ENCODE measurements at places on chromosomes 3 and 15.

DNA sequence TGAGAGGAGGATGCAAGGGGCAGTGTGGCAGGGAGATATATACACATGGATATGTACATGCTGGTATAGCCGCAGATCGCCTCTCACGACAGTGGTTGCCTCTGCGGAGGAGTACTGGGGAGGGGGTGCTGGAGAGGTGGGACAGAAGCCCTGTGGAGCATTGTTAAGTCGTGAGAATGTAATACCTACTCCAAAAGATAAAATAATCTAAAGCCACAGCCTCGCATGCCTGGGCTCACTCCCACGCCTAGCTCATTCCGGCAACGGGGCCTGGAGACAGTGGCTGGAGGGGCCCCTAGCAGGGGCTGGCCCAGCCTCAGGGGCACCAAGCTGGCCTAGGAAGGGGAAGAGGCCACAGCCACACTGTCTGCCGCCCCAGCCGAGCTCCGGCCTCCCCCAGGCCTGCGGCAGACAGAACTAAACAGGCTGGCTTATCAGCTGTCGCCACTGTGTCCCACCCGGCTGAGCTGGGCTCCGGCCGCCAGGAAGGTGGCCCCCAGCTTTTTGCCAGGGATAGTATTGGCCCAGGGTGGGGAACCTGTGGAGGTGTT is 65.1 kb upstream of the LCTL start:
- DNase-seq, result peak; percentile 70

DNA sequence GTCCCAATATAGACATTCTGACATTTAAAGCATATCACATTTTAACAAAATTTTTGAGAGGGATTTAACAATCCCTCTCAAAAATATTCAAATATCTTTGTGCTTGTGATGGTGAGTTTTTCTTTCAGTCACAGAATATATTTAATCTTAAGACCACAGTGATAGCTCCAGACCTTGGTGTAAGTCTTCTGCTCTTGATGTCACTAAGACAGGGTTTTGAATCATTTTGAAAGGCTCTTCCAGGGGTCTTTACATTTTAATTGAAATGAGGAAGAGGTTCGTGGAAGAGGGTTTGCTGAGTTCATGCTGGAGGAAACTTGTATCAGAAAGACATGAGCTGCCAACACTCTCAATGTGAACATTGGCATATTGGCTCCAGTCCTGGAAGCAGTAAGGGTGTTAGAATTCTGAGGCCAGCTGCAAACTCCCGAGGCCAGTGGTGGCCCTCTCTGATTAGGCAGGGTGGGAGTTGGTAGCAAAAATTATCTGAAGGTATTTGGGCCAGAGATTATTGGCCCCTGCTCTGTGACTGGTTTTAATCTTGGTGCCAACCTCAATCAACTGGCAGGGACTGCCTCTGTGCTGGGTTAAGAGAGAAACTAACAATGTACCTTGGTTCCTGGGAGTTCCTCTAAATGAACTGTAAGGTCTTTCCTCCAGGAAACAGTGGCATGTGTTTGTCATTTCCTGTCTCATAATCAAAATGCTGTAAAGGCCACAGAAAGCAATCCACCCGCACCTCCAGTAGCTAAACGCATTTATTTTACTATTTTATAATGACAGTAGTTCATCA is 5.3 kb downstream of the POU1F1 start:
- DNase-seq, result no peak

DNA sequence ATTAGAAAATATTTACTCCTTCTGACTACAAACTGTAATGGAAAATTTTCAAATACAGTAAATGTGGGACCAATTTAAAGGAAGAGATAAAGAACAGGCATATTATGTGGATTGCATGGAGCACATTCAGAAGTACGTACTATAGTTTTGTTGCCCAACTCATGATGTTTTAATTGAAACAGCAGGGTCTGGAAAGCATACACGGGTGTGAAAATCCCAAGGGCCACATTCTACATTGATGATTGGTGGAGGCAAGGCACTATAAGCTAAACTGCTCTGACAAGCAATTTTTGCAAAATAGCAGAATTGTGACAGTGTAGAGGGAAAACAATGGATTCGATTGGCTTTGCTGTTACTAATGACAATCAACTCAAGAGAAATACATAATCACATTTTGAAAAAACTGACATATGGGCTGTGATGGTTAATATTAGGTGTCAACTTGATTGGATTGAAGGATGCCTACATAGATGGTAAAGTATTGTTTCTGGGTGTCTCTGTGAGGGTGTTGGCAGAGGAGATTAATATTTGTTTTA is 458.6 kb downstream of the PYDC2 start:
- DNase-seq, result no peak

DNA sequence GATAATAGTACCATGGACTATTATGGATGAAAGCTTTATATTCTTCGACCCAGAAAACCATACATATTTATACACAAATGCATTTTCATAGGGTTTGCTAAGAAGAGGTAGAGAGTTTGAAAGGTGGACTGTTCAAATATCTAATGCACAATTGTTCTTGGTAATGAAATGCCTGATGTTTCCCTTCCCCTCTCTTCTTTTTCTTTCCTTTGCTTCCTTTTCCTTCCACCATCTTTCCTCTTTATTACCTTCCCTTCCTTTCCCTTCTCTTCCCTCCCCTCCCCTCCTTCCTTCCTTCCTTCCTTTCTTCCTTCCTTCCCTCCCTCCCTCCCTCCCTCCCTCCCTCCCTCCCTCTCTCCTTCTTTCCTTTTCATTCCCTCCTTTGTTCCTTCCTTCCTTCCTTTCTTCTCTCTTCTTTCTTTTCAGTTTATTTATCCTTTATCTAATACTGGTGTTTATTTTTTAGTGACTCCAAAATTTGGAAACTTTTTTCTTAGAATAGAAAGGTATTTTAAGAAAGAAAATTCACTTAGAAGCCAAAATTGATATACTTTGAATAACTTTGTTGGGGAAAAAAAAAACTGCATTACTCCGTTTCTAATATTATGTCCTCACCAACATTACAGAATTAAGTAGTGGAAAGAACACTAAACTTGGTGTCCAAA is 22.7 kb upstream of the PYDC2 start:
- DNase-seq, result no peak

DNA sequence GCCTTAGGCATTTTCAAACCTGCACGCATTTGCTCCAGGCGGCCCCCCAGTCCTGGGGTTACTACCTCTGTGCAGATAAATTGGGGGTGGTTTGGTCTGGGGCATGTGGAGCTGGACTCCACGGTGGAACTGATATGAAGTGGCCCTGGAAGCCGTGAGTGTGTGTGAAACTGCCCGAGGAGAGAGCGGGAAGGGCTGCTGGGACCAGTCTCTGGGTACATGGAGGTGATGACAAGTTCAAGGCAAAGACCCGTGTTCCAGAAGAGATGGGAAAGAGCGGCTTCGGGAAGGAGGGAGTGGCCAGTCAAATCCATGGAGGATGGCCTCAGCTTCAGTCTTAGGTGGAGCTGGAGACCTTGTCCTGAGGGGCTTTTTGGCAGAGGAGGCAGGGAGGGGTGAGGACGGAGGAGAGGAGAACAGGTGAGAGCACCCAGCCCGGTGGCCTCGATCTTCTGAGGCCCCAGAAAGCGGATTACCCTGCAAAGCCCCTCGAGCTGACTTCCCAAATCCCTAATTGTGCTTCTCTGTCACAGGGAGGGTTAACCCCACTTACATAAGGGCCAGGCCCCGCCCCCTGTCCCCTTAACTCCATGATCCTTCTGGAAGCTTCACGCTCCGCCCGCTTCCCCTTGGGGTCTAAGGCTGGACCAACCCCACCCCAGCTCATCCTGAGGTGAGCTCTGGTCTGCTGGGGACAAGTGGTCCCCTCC is 1.9 kb upstream of the NR2E3 start:
- no peak for DNase-seq

DNA sequence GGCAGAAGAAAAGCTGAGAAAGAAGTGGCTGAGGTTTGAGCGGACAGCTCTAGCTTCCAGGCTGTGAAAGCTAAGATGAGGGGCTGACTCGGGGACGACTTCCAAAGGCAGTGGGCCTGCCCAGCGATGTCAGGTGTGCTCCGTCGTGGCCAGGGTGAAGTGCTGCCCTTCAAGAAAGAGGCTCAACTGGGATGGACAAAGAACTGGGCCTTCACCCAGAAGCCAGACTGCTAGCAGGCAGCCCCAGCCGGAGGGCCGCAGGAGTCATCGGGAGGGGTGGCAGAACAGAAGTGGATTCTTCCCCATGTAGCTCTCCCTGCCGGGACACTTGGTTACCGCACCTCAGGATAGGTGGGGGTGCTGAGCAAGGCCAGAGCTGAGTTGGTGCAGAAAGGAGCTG is 13.1 kb upstream of the SEC13 start:
- DNase-seq, result no peak
